Liver (tissue), 10 donors: ENCODE measurements at places on chromosomes 1 and 21. TPM values are rescaled to one million over a fixed set of nuclear protein-coding genes. Genes with fewer than 3 reads are reported as not detected.

Gene ZNF683
- total RNA-seq = 0.17 TPM

Gene LHX4
- total RNA-seq = 0.09 TPM

- no peaks in the 10 kb centered on the region for H3K36me3 ChIP-seq
- H3K27ac ChIP-seq = no peak overlapping the region
- no peak for DNase-seq
- no peak overlapping the region for H3K4me3 ChIP-seq
- H3K27me3 ChIP-seq = no peaks in the 10 kb centered on the region
Observed at GRCh38 chr1:189084811-189085210, 1392.9 kb downstream of the BRINP3 start.

GRCh38 chr1:215517441-215517891, 49.6 kb upstream of the KCTD3 start:
- no peak overlapping the region for H3K4me3 ChIP-seq
- no peaks in the 10 kb centered on the region for H3K4me1 ChIP-seq
- no peak for DNase-seq
- H3K27ac ChIP-seq = no peak overlapping the region
- H3K27me3 ChIP-seq = no peaks in the 10 kb centered on the region

DNA sequence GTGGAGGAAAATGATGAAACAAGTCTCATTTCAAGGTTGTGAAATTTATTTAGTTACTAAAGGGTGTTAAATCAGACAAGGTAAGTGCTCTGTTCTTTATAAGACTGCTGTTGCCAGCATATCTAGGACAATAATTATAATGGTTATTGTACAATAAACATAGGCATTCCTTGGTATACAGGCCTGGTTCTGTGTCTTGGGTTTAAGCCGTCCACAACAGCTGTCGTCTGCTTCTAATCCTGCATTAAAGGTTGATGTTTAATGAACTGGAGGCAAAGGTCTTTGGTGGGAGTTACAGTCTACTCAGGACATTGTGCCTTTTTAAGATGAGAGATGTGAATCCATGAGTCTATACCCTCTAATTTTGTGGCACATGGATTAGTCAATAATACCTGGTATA, 23.4 kb upstream of the FMO4 start:
- no peak for DNase-seq
- no peaks in the 10 kb centered on the region for H3K4me1 ChIP-seq
- H3K27ac ChIP-seq = no peak overlapping the region
- no peaks in the 10 kb centered on the region for H3K27me3 ChIP-seq
- H3K4me3 ChIP-seq = no peak overlapping the region

DNA sequence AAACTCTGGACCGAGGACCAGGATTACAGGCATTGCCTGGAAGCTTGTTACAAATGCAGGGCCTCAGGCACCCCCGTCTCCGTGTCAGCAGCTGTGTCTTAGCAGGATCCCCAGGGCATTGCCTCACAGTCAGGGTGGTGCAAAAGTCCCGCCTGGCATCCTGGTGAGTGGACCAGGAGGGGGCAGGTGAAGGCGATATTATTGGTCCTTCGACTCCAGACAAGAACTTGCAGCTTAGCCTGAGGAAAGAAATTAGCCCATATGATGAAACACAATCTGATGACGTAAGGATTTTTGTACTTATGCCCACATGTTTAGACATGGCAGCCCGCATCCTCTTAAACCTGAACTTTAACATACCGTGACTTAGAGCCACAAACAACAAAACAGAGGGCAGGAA, 40.8 kb downstream of the RSPH1 start:
- H3K4me1 ChIP-seq = no peaks in the 10 kb centered on the region
- H3K4me3 ChIP-seq = no peak overlapping the region
- H3K27me3 ChIP-seq = no peaks in the 10 kb centered on the region
- H3K27ac ChIP-seq = no peak overlapping the region

- no peaks in the 10 kb centered on the region for H3K27me3 ChIP-seq
- DNase-seq = no peak
- no peaks in the 10 kb centered on the region for H3K36me3 ChIP-seq
- H3K27ac ChIP-seq = no peak overlapping the region
- H3K4me1 ChIP-seq = no peaks in the 10 kb centered on the region
Observed at GRCh38 chr1:185862235-185862634, 128.0 kb downstream of the HMCN1 start.

GRCh38 chr21:37939251-37939650, 23.0 kb upstream of the KCNJ6 start:
- H3K27ac ChIP-seq = no peak overlapping the region
- no peak for DNase-seq
- H3K36me3 ChIP-seq = no peaks in the 10 kb centered on the region
- H3K4me1 ChIP-seq = no peaks in the 10 kb centered on the region
